Nasal cavity respiratory epithelium epithelial cell of viscerocranial mucosa (primary cell): ENCODE measurements at places on chromosomes 13 and 19. TPM values are rescaled to one million over a fixed set of nuclear protein-coding genes. Genes with fewer than 3 reads are reported as not detected.

The SERTM1 gene
- total RNA-seq: not detected in 2 replicates

The CEACAM6 gene
- total RNA-seq: 9.6 and 23.3 TPM in 2 replicates

The HNRNPM gene
- 34.9 and 76.1 TPM in 2 replicates for total RNA-seq

The NTN5 gene
- total RNA-seq: 0.14 TPM in 1 of 2 replicates, not detected in the other

The GPI gene
- 102 and 251 TPM in 2 replicates for total RNA-seq
